ENCODE measurements at places on chromosomes 3 and 15.

DNA sequence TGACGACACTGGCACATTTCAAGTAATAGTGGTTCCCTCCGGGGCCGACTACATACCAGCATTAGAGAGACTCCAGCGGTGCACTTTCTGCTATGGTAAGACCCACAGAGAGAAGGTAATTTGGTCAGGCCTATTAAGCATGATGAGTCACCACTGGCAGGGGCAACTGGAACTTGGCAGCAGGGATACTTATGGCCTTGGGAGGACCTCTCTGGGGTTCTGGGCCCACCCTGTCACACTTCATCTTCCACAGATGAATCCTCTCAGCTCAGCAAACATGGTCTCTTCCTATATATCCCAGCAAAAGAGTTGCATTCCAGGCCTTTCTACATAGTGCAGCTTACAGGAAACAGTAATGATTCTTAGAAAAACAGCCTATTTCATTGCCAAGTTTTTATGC is 88.0 kb downstream of the PIK3R4 start:
- DNase-seq = no peak

DNA sequence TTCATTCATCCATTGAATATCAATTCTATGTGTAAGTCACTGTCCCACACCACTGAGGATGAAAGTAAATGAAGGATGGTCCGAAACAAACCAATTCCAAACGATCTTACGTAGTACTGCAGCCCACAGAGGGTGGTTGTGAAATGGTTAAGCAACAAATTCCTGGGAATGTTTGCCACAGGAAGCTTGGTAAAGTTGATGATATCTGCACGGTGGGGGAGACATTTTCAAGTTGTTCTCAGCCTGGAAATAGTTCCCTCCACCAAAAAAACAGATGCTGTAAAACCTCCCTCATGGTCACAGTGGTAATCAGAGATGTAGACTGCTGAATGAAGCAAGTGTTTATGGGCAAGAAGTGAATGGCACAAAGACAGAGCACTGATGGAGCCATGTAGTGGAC is 35.9 kb upstream of the BNC1 start:
- DNase-seq = no peak

GRCh38 chr3:41138146-41138545 is 61.2 kb upstream of the CTNNB1 start:
- no peak for DNase-seq

- peak; percentile 43 for DNase-seq
Observed at GRCh38 chr3:62201438-62202035, 171.8 kb downstream of the FEZF2 start.

DNA sequence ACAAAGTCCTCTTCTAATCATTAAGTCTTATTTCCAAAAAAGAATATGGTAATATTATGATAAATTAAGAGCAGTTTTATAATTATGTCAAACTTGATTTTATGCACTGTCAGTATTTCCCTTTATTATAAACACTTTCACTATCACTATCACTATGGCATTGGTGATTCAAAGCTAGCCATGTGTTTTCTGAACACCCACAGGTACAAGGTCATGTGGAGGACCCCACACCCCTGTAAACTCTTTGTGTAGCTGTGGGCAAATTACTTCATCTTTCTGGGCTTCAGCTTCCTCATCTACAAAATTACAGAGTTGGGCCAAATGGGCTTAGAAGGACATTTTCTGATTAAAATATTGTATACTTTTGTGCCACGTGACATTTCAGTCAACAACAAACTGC is 41.7 kb downstream of the FBXL22 start:
- DNase-seq = no peak

GRCh38 chr3:66803721-66804695 is 194.1 kb upstream of the KBTBD8 start:
- peak; percentile 77 for DNase-seq

GRCh38 chr3:180320631-180321030 is 281.3 kb upstream of the TTC14 start:
- no peak for DNase-seq

All from Kasumi-1 (cell line).